Ovary (tissue), 10 donors: ENCODE measurements at places on chromosomes 6 and 20.

GRCh38 chr20:9143926-9144325 is 75.0 kb downstream of the PLCB4 start:
- H3K27me3 ChIP-seq: no peaks in the 10 kb centered on the region
- no peak overlapping the region for H3K27ac ChIP-seq
- H3K4me1 ChIP-seq: no peaks in the 10 kb centered on the region
- DNase-seq: no peak
- H3K36me3 ChIP-seq: no peaks in the 10 kb centered on the region

- no peaks in the 10 kb centered on the region for H3K27me3 ChIP-seq
- no peaks in the 10 kb centered on the region for H3K4me1 ChIP-seq
- no peak overlapping the region for H3K4me3 ChIP-seq
- H3K36me3 ChIP-seq: no peaks in the 10 kb centered on the region
Measured at GRCh38 chr6:75991941-75992340, 80.5 kb downstream of the IMPG1 start.

GRCh38 chr6:125945378-125946141 is 11.0 kb upstream of the HINT3 start:
- H3K27ac ChIP-seq: no peak overlapping the region
- H3K4me1 ChIP-seq: no peaks in the 10 kb centered on the region
- DNase-seq: no peak
- H3K4me3 ChIP-seq: no peak overlapping the region

DNA sequence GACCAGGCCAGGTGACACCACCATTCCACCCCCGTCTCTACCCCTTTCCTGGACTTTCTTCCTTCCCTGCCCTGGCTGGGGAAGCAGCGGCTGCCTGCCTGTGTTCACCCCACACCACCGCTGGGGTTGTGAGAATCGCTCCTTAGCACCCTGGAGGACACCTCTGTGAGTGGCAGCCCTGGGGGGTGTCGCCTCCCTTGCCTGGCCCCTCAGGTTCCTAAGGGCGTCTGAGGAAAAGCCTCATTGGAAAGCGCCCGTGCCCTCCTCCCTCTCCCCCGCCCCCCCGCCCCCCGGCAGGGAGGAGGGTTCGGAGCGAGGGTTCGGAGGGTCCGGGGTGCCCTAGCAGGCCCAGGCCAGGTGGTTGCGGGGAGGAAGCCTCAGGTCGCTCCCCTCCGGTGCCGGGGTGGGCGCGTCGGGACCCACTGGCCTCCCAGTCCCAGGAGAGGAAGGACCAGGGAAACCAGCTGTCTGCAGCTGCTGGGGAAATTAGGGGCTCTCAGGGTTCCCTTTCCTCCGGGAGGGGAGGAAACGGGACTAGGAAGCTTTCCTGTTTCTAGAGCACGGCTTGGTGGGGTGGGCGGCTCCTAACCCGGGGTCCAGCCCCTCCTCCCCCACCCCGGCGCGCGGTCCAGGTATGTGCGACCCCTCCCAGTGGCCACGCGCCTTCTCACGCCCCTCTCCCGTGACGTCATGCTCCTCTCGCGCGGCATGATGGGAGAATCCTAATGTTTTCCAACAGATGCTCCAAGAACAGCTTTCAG is at the start of gene PHACTR3:
Gene PHACTR3 (plus strand): TSS at position 760 of the 761 bp plus-strand sequence. CDS start 475 bp downstream, outside the sequence.
- no peak within 1 kb of the TSS for H3K4me3 ChIP-seq
- H3K27ac ChIP-seq: no peak within 1 kb of the TSS
- H3K4me1 ChIP-seq: peaks cover 6% of the 10 kb centered on the region
- DNase-seq: peak; percentile 54
- no peaks in the 10 kb centered on the region for H3K27me3 ChIP-seq
- no peaks in the 10 kb centered on the region for H3K36me3 ChIP-seq

- H3K4me1 ChIP-seq: no peaks in the 10 kb centered on the region
- no peak for DNase-seq
- no peak overlapping the region for H3K27ac ChIP-seq
Measured at GRCh38 chr6:155519176-155519738, 63.6 kb upstream of the NOX3 start.

GRCh38 chr20:34493646-34494045 is 22.6 kb upstream of the DYNLRB1 start:
- H3K4me1 ChIP-seq: no peaks in the 10 kb centered on the region
- no peak for DNase-seq
- H3K27me3 ChIP-seq: no peaks in the 10 kb centered on the region
- H3K36me3 ChIP-seq: no peaks in the 10 kb centered on the region
- no peak overlapping the region for H3K4me3 ChIP-seq
- H3K27ac ChIP-seq: no peak overlapping the region

DNA sequence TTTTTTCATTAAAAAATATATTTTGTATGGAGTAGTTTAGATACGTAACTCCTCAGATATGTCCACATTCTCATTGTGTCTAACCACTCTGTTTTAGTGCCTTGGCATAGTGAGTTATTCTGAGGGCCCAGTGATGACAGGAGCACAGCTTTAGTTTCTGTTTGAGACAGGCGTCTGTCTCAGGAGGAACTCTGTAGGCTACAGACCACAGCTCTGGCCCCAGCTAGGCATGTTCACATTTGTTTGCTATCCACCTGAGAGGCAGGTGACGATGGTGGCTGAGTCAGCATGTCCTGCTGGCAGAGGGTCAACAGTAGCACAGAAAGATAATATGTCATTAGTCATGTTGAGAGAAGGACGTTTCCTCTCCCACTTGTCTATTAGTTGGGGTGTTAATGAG is 16.3 kb downstream of the LRRC1 start:
- no peaks in the 10 kb centered on the region for H3K36me3 ChIP-seq
- peaks cover 4% of the 10 kb centered on the region for H3K4me1 ChIP-seq
- DNase-seq: no peak
- no peak overlapping the region for H3K4me3 ChIP-seq

DNA sequence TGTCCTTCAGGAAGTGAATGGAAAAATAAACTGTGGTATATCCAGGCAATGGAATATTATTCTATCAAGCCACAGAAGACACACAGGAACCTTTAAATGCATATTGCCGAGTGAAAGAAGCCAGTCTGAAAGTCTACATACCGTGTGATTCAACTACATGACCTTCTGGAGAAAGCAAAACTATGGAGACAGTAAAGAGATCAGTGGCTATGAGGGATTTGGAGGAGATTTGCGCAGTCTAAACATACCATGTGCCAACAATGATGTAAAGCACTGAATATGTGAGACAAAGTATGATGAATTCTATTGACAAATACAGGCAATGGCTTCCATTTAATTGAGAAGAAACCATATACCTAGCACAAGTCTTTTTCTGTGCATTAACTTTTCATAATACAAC is 518.3 kb upstream of the ZNF337 start:
- no peaks in the 10 kb centered on the region for H3K27me3 ChIP-seq
- no peaks in the 10 kb centered on the region for H3K36me3 ChIP-seq
- no peak for DNase-seq

GRCh38 chr6:123575188-123575587 is 61.6 kb downstream of the TRDN start:
- H3K27ac ChIP-seq: no peak overlapping the region
- H3K4me1 ChIP-seq: no peaks in the 10 kb centered on the region
- no peak overlapping the region for H3K4me3 ChIP-seq
- H3K27me3 ChIP-seq: no peaks in the 10 kb centered on the region

DNA sequence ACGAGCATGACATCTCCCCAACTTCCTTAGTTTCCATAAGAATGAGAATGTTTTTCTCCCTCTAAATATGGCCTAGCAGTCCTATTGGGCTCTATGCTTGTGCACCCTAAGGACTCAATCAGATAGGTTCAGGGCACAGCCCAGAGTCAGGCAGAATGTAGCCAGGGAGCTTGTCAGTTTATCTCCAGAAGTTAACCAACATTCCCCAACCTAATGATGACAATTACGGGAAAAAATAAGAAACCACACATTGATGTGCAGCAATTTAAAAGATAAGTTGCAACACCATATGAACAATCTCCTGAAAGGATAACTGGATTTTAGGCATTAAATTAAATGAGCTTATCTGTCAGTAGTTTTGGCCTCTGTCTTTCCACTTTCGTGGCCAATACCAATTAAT is 71.1 kb downstream of the HDDC2 start:
- no peak overlapping the region for H3K27ac ChIP-seq
- H3K4me3 ChIP-seq: no peak overlapping the region
- H3K36me3 ChIP-seq: no peaks in the 10 kb centered on the region

DNA sequence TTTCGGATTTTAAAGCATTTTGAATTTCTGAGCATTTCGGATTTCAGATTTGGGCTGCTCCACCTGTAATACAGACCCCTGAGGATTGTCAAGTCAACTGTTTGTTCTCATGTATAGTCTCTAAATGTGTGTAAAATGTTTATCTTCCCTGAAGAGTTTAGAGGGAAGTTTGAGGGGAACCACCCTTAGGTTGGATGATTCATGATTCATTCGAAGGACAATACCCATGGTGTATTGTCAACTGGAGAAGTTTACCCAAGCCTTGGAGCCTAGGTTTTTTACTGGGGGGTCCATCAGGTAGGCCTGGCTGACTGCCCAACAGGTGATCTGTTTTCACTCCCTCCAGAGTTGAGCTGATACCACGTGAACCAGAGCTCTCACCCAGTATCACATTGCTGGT is 18.9 kb downstream of the GSTA4 start:
- no peaks in the 10 kb centered on the region for H3K4me1 ChIP-seq
- no peak for DNase-seq
- H3K4me3 ChIP-seq: no peak overlapping the region
- no peaks in the 10 kb centered on the region for H3K27me3 ChIP-seq
- no peaks in the 10 kb centered on the region for H3K36me3 ChIP-seq

GRCh38 chr6:21436625-21437024 is 156.9 kb upstream of the SOX4 start:
- H3K27ac ChIP-seq: no peak overlapping the region
- no peak for DNase-seq

DNA sequence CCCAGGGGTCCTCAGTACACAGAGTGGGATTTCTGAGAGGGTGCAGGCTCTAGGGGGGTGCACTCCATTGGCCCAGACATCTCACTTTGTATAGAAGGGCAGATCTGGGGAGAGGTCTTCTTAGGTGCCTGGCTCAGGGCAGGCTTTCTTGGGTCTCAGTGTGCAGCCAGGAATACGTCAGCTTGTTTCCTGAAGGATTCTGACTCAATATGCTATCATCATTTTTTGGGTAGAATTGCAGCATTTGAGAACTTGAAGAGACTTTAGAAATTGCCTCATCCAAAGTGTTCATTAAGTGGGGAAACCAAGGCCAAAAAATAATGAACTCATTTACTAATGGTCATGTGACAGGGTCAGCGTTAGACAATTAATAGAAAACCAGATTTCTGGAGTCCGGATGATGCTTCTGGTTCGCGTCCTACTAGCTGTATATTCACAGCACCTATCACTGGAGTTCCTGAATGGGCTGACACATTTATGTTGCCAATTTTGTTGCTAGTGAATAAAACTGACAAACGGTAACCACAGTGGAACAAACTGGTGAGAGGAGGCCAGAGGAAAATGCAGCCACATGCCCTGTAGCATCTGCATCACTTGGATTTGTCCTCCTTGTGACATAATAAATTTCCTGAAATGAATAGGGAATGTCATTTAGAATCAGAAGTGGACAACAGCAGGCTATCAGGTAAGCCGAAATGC is 238.9 kb downstream of the TBC1D7 start:
- H3K27ac ChIP-seq: no peak overlapping the region
- no peaks in the 10 kb centered on the region for H3K27me3 ChIP-seq
